ENCODE measurements at places on chromosomes 6 and 20.
A peak's percentile ranks its signal among the peaks of the same experiment; 100 is the strongest.

DNA sequence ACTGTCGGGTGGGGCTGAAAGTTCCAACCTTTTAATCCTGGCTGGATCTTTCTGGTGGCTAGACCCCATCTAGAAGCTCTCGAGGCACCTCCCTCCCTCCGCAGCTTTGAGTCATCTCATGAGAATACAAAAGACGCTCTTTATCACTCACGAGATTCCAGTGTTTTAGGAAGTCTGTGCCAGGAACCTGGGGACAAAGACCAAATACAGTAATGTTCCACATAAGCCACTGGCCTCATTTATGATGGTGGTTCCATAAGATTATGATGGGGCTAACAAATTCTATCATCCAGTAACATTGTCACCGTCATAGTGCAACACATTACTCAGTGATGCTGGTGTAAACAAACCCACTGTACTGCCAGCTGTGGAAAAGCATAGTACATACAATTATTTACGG is 48.7 kb downstream of the NCOA7 start:
- DNase-seq: no peak

- DNase-seq: peak; percentile 49
Measured at GRCh38 chr6:44002593-44003344, 124.5 kb downstream of the MRPL14 start.

GRCh38 chr6:101397199-101397598 is 3.7 kb downstream of the GRIK2 start:
- DNase-seq: no peak

DNA sequence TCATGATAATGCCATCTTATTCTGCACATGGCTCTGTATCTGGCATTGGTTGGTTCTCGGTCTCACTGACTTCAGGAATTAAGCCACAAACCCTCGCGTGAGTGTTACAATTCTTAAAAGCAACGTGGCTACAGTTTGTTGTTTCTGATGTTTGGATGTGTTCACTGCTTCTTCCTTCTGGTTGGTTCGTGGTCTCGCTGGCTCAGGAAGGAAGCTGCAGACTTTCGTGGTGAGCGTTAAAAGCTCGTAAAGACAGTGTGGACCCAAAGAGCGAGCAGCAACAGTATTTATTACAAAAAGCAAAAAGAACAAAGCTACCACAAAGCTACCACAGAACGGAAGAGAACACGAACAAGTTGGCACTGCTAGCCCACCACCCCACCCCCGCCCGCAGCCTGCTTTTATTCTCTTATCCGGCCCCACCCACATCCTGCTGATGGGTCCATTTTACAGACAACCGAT is 51.1 kb downstream of the MYLIP start:
- no peak for DNase-seq

DNA sequence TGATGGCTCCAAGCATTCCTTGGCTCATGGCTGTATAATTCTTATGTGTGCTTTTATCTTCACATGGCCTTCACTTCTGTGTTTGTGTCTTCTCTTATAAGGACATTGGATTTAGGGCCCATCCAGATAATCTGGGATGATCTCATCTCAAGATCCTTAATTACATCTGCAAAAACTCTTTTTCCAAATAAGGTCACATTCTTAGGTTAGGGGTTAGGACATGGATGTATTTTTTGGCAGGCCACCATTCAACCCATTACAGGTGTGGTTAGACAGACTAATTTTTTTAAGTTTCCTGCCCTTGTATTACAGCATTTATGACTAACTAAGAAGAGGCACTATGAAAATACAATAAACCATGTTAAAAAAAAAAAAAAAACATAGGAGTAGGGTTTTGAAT is 254.0 kb downstream of the TPBG start:
- no peak for DNase-seq

DNA sequence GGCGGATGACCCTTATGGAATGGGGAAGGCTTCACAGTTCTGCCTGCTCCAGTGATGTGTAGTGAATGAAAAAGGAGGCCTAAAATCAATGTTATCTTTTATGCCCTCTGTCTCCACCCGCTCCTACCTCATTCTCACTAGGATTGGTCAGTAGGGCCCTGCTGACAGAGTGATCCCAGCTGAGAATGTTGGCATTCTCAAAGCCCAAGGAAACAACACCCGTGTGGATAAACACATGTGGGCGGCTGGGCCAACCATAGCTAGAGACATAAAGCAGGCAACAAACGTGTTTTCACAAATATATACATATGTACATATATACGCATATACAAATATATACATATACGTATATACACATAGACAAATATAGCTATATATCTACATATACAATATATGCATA is 4.5 kb downstream of the RIPK1 start:
- no peak for DNase-seq

GRCh38 chr6:5339786-5340185 is 78.5 kb downstream of the FARS2 start:
- DNase-seq: no peak

GRCh38 chr20:37541326-37541725 is 13.7 kb upstream of the BLCAP start:
- DNase-seq: no peak

DNA sequence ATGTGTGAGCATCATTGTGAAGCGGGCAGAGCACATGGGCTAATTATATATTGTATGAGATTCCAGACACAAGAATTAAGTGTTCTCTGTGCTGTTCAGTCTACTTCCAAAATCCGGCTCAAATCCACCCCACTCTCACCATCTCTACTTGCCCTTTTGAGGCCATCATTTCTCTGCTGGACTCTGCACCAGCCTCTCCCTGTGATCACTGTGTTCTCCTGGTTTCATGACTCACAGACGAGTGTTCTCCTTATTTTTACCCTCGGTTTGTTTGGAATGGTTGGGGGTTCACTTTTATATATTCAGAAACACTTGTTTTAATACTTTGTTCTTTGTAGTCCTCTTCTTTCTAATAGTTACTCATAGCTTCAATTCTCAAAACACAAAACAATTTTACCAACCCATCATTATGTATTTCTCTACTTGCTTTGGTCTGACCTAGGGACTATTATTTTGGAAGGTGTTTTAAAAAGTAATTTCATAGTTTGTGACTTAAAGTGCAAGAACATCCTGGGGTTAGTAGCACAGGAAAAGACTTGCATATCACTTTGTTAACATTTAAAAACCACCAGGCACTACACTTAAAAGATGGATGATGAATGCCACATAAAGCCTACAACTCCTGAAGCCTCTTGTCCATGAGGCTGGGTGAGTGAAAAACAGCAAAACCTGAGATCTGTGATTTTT is 82.7 kb downstream of the UST start:
- DNase-seq: no peak

- DNase-seq: no peak
Measured at GRCh38 chr20:10724449-10725173, 50.8 kb upstream of the JAG1 start.

DNA sequence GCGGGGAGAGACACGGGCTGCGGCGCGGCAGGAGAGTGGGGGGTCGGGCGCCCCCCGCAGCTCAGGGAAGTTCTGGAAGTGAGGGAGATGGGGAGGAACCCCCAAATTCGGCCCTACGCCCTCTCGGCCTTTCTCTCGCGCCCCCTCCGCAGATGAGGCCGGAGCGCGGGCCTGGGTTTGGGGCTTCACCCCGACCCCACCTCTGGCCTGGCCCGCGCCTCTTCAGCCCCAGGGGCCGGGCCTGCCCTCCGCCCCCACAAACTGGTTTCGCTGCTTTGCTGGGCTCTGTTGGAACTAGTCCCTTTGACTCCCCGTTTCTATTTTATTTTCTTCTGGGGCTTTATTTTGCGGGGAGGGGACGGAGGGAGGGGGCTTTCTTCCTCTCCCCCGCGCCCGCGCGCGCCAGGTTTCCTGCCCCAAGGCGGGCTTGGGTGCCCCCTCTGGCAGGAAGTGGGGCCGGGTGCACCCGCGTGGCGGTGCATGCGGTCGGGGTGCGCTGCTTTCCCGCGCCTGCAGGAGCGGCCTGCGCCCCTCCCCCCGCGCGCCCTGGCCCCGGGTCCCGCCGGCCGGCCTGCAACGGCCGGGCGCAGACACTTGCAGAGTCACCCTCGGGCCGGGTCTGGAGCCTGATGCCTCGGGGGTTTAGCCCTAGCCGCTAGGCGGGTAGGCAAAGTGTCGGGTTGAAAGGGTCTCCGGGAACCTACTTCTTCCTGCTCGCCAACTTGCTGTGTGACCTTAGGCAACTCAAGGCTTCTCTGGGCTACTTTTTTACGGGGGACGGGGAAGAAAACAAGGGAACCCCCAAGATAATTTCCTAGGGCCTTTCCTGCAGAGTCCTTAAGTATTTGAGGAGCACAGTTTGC is 1.3 kb downstream of the HMGA1 start:
- DNase-seq: peak; percentile 69

GRCh38 chr6:99011151-99011550 is 63.4 kb upstream of the FBXL4 start:
- DNase-seq: no peak

DNA sequence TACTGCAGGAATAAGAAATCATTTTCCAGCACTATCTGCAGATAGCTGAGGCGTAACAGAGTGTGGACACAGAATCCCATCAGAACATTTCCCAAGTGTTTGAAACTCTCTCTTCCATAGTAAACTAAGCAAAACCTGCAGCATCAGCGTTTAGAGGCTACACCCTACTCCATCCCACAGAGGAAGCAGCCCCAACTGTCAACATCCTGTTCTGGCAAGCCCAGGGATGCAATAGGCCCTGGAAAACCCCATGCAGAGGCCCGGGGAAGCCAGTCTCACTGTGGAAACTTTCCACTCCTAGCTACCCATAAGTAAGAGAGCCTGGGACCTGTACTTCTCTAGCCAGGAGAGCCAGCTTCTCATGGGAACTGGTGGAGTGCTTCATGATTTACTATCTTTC is 129.4 kb downstream of the LY86 start:
- no peak for DNase-seq

DNA sequence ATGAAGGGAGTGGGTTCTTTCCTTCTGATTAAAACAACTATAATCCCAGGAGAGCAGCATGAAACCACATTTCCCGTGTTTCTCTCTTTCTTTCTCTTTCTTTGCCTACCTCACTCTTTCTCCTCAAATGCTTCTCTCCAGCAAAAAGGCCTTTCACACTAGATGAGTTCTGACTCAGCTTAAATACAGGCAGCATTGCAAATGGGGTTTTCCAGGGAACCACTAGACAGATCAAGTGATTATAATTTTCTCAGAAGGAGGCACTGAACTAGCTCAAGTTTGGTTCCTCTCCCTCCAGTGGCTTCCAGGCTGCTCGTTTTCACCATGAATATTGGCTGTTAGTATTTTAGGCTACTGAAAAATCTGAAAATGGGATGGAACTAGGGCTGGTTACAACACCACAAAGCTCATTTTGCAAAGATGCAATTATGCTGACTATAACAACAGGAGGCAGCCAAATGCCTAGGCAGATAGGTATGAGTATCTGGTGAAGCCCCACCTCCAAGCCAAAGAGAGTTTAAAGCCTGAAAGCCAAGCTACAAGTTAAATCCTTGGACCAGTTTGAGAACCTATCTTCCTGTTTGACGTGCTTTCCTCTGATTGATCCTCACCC is 260.0 kb downstream of the MMUT start:
- no peak for DNase-seq

DNA sequence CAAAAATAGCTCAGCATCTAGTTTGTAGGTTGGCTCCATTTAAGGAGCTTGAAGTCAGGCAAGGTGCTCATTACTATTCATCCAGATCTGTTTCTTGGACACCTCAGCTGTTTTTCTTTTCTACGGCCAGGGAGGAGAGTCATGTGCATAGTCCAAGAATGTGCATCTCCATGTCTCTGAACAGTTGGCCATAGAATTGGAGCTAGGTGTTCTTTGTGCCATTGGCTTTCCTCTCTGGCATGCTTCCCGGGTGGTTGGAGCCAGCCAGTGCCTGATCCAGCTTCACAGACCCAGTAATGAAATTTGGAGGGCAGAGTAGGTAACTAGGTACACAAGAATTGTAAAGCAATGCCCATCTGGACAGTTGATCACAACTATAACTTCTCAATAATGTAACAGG is 21.6 kb downstream of the EYA4 start:
- no peak for DNase-seq

- DNase-seq: no peak
Measured at GRCh38 chr6:169931261-169931660, 179.8 kb downstream of the ERMARD start.

GRCh38 chr6:112311950-112312547 is 35.1 kb upstream of the RFPL4B start:
- DNase-seq: no peak

DNA sequence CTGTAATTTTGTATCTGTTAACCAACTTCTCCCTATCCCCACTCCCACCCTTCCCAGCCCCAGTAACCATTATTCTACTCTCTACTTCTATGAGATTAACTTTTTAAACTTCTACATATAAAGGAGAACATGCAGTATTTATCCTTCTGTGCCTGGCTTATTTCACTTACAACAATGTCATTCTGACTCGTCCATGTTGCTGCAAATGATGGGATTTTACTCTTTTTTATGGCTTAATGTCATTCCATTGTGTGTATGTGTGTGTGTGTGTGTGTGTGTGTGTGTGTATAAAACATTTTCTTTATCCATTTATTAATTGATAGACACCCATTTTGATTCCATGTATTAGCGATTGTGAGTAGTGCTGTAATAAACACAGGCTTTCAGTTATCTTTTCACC is 76.1 kb downstream of the COL19A1 start:
- no peak for DNase-seq

DNA sequence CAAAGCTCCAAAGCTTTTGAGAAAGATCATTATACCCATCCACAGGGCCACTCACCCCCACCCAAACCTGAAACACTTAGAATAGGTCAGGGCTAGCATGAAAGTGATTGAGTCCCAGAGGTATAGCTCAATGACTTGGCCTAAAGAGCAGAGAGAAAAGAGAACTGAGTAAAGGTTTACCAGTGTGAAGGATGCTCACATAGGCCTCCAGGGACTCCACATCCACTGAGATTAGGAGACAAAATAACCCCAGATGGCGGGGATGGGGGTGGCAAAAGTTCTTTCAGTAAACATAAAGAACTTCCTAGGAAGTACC is 12.2 kb downstream of the SAYSD1 start:
- no peak for DNase-seq

DNA sequence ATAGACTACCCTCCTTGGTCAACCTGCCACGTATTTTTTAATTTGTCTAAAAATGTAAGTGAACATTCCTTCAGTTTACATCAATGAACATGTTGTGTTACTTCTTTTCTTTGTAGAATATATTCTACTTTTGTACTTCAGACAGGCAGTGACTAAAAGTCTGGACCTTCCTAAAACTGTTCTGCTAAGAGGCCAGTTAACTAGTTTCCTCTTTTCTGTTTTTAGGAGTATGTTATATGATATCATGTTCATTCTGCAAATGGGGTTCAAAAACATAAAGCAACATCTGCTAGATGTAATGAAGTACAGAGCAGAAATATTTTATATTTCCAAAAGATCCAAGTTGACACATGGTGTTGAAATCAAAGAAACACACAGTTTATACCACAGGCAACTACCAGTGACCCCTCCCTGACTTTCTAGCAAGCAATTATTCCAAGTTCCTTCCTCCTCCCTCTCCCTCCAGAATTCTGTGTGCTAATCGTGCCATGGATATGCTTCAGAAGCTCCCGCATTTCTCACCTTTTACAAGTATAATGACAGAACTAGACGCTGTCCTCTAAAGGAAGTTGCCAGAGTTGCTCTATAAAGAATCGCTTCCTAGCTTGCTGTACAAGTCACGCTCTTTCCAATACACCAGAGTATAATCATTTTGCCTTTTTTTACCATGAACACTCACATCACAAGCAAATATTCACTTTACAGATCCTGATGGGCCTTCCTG is 64.7 kb downstream of the ARHGAP18 start:
- no peak for DNase-seq

All from stimulated activated CD4-positive, alpha-beta T cell treated with anti-CD3 and anti-CD28 coated beads, Interleukin-4, amount 100 ng/mL, for 48 hours (primary cell).